ENCODE measurements at places on chromosomes 12 and 14.

DNA sequence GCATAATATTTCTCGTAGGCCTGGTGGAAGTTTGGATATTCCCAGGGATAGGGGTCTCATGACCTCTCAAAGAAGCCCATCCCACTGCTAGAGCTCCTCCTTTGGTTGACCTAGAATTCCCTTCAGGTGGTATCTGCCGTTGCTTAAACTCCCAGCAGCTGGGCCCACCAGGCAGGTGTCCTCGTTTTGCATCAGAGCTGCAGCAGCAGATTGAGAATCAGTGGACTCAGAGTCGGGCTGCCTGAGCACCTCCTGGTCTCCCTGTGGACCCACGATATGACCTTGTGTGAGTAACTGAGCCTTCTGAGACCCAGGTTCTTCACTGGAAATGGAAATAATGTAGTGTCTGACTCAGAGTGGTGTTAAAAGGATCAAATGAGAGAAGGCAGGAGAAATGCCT is 132.7 kb downstream of the PAPOLA start:
- DNase-seq, result no peak

DNA sequence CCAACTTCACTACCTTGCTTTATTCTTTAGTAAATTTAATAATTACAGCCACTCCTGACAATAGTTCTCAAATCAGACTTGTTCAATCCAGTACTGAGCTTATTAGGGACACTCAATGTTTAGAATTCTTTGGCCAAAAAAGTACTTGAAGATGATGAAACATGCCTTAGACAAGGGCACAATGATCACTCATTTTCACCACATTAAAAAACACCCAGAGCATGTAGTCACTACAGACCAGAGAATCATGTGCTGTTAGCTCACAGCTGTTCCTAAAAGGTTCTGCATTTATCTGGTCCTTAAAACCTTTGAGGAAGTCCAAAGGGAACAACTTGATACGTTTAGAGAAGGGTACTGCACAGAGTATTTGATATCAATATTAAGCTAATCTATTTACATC is 98.7 kb downstream of the INSM2 start:
- DNase-seq, result no peak

- DNase-seq, result no peak
These were observed 218.6 kb downstream of the SYT1 start for GRCh38 chr12:79083181-79083580.

DNA sequence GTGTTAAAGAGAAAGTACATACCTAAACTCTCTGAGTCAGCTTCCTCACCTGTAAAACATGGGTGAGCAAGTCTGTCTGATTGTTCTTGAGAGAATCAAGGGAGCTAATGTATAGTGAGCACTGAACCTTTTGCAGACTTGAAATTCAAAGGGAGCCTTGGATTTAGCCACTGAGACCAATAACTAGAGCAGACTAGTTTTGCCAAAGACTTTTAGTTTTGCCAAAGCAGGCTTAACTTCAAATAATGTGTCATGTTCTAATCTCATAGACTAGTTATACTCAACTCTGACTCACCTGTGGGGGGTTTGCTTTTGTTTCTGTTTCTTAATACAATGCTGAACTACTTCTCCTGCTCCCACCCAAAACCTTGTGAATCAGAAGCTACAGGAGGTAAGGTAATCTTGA is 123.7 kb downstream of the SLC25A21 start:
- DNase-seq, result no peak

- DNase-seq, result no peak
These were observed 10.8 kb upstream of the CDH24 start for GRCh38 chr14:23067847-23068788.

DNA sequence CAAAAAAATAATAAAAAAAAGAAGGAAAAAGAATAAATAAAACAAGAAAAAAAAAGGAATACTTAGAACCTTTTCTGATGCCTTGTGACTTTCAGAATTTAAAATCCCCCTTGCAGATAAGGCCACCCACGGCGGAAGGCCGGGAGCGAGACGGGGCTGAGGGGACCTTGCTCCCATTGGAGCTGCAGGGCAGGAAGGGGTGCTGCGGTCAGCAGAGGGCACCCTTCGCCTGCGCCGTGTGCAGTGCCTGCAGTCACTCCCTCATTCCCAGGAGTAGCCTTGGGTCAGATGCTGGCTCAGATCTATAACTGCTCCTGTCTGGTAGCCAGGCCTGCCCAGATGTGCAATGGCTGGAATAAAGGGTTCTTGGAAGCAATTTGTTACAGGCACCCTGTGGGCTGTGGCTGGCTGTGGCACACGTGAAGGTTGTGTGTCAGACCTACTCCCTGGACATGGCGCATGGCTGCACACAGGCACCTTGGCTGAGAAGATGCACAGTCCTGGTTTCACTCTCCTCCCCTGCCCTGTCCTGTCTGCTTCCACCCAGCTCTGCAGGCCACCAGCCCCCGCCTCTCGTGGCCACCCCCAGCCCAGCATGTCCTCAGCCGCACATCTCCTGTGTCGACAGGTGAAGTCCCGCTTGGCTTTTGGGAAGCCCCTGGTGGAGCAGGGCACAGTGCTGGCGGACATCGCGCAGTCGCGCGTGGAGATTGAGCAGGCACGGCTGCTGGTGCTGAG is 13.4 kb upstream of the ALDH2 start:
- DNase-seq, result no peak

DNA sequence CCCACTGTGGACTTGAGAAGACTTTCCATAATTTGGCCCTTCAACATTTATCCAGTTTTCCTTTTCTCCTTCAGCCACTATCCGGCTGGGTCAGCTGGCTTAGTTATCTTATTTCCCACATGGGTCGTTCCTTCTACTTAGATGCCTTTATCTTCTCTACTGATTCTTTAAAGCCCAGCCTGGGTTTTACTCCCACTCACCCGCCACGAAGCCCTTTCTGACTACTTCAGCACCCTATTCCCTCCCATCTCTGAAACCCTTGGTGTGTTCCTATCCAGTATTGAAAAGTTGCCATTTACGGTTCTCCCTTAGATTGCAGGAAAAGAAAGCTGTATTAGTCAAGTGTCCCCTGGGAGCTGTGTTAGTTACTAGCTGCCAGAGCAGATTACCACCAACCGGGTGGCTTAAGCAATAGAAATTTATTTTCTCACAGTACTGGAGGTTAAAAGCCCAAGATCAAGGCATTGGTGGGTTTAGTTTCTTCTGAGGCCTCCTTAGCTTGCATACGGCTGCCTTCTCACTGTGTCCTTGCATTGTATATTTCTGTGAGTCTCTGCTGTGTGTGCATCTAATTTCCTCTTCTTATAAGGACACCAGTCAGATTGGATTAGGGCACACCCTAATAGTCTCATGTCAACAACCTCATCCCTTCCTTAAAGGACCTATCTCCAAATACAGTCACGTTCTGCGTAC is 105.5 kb downstream of the GPATCH2L start:
- no peak for DNase-seq

GRCh38 chr12:92044435-92044834 is 101.2 kb downstream of the BTG1 start:
- DNase-seq, result no peak

DNA sequence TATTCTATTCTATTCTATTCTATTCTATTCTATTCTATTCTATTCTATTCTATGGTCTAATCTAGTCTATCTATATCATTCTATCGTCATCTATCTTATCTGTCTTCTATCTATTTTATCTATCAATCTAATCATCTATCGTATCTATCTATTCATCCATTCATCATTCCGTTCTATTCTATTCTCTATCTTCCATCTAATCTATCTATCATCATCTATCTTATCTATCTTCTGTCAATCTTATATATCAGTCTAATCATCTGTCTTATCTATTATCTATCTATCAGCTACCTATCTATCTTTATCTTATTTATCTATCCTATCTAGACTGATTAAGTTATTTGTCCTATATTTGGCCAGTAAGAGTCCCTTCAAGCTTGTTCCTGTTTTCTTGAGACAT is 831.5 kb upstream of the TMEM132C start:
- no peak for DNase-seq

DNA sequence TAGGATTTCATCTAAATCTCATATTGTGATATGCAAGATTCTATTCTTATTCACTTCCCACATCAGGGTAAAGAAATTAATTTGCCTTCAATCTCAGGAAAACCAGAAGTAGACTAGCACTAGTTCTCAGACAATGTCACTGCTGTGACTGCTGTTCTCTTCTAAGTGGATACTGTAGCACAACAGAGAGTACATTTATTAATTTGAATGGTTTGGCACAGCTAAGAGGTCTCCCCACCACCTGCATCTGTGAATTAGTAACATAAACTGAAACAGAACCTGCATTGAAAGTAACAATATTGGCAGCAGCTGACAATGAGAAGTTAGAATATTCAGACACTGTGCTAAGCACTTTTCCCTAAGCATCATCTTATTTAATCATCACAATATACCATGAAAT is 253.1 kb downstream of the PDZRN4 start:
- no peak for DNase-seq

GRCh38 chr14:24678801-24679247 is 44.8 kb upstream of the GZMB start:
- peak; percentile 81 for DNase-seq

DNA sequence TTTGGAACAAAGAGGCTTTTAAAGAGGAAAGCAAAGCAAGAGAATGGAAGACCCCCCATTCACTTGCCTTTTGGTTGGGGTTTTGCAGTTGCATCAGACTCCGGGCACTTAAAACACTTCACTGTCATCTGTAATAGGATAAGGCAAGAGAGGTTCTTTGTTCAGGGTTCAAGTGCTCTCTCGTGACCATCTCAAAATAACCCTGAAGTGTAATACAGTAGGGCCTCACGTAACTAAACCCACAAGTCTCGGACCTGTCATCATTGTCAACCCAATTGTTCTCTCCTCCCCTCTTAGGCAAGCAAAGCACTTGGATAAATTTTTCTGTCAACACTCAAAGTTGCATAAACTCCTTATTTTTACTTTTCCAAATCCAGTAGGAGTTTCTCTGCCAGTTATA is 26.9 kb upstream of the MYBPC1 start:
- no peak for DNase-seq

DNA sequence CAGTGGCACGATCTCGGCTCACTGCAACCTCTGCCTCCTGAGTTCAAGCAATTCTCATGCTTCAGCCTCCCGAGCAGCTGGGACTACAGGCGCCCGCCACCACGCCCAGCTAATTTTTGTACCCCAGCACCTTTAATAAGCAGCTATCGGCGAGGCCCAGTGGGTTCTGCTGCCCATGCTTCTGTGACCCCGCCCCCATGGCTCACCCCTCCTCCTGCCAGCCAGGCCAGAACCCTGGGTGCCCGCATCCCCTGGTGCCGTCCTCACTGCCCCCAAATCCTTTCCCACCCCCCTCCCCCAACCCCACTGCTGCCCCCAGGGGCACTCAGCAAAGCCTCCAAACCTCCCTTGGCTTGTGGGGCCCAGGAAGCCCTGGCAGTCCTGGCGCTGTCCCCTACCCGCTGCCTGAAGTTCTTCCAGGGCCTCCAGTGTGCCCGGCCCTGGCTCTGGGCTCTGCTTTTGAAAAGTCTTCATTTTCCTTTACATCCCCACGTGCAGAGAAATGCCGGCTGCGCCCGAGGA is 14.5 kb downstream of the BAG5 start:
- DNase-seq, result no peak

DNA sequence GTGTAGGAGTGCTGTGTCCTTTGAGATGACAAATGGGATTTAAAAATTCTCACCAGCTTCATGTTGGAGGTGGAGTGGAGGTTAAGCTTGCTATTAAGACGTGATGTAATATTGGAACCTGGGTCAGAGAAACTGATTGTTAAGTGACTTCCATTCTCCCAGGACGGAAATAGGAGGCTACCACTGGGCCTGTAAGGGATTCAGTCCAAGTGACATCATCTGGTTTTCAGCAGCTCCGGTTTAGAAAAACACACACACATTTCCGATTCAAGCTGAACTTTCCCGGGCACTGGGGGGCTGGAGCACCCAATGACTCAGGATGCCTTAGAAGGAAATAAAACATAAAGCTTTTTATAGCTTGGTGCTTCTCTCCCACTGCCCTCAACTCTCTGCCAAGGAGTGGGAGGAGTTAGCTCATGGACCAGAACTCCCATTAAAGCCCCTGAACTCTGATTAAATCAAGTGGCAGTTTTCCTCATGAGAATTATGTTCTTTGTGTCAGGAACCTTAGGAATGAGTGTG is 12.4 kb downstream of the CALM1 start:
- no peak for DNase-seq

Measured in activated CD4-positive, alpha-beta T cell treated with anti-CD3 and anti-CD28 coated beads for 24 hours (primary cell).